ENCODE measurements at places on chromosomes 2 and 18.

- DNase-seq = peak; percentile 17
Measured at GRCh38 chr18:26574958-26575864, 26.9 kb upstream of the KCTD1 start.

DNA sequence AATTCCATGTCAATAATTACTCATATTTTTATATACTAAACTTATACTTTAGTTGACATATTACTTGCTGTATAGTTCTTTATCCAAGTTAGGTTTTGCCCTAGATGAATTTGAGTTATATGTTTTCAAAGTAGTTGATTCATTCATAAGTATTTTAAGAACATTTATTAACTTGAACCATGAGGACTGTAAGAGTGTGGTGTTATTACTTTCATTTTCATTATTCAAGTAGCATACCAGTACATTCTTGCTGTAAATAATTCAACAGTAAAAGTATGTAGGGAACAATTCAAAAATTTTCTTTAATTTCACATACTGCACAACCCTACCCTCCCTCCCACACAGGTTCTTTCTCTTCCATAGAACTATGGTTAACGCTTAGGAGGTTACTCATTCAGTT, 75.4 kb downstream of the ANKRD12 start:
- no peak for DNase-seq

GRCh38 chr2:48711343-48711742, 44.2 kb downstream of the LHCGR start:
- no peak for DNase-seq

DNA sequence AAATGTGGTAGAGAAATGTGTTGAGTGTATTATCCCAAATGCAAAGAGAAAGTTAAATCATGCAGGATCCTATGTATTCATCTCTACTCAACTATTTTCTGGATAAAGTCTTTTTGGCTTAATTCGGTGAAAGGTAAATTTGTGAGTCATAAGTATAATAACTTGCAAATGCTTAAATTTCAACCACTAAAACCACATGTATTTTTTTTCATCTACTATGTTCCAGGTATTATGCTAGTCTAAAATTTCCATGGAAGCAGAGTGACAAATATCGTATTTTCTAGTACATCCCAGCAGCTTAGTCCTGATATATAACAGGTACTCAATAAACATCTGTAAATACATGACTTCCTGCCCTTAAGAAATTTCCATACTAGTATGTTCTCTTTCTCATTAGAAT, 6.2 kb downstream of the ALS2 start:
- no peak for DNase-seq

DNA sequence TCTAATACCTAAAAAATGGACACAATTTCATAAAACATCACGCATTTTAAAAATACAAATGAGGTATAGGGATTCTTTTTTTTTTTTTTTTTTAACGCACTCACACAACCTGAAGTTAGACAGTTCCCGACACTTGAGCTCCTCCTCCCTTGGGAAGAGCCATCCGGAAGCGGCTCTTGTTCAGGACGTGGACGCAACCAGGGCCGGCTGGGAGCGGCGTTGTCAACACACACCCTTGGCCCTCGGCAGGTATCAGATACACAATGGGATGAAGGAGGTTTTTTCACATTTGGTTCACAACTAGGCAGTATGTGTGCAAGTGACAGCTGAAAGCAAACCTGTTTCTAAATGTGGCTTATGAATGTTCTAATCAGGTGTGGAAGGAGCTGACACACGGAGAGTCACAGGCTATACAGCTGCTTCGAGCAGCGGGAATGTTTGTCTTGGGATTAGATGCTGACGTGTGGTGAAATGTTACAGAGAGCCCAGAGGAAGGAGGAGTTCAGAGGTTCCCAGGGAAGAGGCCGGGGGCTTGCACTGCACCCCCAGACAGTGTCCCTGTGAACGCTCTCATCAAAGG, 111.1 kb downstream of the PXDN start:
- peak; percentile 42 for DNase-seq

- no peak for DNase-seq
Measured at GRCh38 chr2:200026332-200027230, 71.2 kb downstream of the MAIP1 start.

GRCh38 chr18:56268952-56269351, 369.4 kb downstream of the TXNL1 start:
- no peak for DNase-seq

DNA sequence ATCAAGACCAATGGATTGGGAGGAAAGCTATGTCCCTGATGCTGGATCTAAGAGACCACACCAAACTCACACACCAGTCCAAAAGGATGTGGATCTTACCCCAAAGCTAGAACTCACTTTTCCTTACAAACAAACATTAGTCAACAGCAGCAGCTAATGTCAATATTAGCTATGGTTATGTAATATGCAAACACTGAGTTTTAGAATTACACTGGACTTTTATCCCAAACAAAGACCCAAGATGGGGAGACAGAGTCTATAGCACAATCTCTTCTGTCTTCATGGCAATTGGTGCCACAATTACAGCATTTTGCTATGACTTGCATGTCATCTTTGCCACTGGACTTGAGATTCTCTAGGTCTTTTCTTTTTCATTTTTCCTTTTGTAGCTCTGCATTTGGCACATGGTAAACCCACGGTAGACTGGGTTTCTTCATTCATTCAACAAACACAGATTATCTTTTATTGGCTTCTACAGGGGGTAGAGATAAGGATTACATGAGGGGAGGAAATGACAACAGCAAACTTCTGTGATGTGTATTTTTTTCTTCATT, 59.0 kb downstream of the SPRED2 start:
- no peak for DNase-seq

DNA sequence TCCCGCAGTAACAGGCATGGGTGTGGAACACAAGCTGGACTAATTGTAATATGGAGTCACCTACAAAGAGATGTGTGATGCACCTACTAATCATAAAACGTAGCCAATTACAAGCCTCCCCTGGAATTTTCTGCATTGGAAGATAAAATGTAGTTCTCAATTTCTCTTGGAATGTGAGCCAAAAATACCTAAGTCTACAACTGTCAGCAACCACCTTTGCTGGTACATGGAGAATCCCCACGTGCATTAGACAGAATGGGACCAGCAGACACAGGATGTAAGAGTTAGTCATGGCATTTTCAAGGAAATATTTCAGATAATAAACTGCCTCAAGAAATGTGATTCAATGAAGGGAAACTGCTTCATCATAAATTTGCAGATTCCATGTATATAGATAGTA, 85.6 kb upstream of the DCC start:
- DNase-seq = no peak

DNA sequence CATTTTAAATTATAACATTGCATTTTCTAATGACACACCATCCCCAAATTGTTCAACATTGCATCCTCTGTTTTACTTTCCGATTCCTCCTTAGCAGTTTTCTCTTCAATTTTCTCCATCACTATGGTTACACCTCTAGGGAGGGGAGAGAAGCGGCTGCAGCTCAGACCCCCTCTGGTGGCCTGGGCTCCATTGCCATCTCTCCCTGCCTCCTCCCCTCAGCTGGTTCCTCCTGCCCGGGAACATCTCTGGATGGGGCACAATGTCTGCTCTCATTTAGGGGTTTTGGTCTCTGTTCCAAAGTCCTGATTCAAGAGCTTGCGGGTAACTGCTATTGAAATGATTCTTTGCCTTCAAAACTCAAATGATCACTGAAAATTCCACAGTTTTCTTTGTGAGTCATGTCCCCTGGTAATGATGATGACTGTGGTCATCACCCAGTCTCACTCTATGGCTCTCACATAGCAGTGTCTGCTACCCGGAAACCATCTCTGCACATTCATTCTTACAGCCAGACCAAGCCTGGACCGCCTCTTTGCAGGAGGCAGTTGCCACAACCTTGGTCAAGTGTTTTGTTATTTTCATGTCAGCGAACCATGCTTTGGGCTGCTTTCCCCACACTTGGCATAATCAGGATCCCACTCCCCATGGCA, 263.9 kb downstream of the ALPK2 start:
- DNase-seq = peak; percentile 76

DNA sequence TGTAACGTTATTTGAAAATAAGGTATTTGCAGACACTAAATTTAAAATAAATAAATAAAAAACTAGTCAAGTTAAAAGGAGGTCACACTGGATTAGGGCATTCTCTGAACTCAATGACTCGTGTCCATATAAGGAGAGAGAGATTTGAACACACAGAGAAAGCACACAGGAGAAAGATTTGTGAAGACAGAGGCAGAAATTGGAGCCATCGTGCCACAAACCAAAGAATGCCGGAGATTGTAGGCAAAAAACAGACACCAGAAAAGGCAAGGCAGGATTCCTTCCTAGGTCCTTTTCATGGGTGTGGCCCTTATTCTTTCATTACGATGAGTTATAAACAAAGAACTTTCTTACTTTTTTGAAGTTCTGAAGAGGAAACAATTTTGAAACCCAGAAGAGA, 981.5 kb downstream of the DCDC2C start:
- no peak for DNase-seq

DNA sequence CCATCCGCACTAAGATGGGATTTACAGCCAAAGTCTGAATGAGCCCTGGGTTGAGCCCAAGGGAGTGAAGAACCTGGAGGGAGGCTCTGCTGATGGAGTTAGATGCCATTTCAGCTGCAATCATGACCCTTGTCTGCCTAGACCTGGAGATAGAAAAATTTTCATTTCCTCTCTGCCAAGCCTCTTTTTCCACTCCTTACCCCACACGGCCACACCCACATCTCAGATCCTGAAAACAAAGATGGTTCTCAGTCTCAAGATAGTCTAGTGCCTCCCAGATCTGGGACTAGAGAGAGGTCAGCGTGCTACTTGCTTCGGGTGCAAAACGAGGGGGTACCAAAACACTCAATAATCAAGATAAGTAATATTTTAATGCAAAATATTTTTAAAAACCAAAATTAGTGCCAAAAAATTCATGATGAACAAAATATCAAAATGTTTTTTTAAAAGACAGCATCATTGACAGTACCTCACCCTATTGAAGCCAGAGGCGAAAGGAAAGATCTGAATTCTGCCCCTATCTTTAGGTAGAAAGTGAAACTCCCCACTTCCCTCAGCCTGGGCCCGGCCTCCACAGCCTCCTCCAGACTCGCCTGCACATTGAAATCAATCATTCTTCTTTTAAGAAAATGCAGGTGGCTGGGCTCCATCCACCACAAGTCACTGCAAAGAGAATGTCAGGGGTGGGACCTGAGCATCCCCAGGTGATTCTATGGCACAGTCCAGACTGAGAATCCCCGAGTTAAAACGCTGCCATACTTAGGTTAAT, 57.8 kb upstream of the GPR45 start:
- no peak for DNase-seq
